ENCODE measurements at places on chromosomes 5 and 9. TPM values are rescaled to one million over a fixed set of nuclear protein-coding genes. Genes with fewer than 3 reads are reported as not detected.

- H3K36me3 ChIP-seq = no peaks in the 10 kb centered on the region
- H3K27me3 ChIP-seq = no peaks in the 10 kb centered on the region
- no peak overlapping the region for H3K4me3 ChIP-seq
- no peak overlapping the region for H3K27ac ChIP-seq
- peaks cover 17% of the 10 kb centered on the region for H3K4me1 ChIP-seq
- no peak for DNase-seq
Observed at GRCh38 chr5:132370971-132371602, 1.6 kb downstream of the SLC22A5 start.

The FCN2 gene
- total RNA-seq = 124 TPM

GRCh38 chr5:963673-964531 lies 44.7 kb upstream of the NKD2 start:
- H3K27ac ChIP-seq = no peak overlapping the region
- DNase-seq = peak; percentile 38
- no peaks in the 10 kb centered on the region for H3K27me3 ChIP-seq
- no peak overlapping the region for H3K4me3 ChIP-seq
- H3K36me3 ChIP-seq = no peaks in the 10 kb centered on the region

The CDHR2 gene
- 11.4 TPM for total RNA-seq

GRCh38 chr9:33289496-33289895 lies 820 bp upstream of the NFX1 start:
- peaks cover 4% of the 10 kb centered on the region for H3K36me3 ChIP-seq
- H3K4me1 ChIP-seq = peaks cover 13% of the 10 kb centered on the region
- peak; percentile 46 for DNase-seq
- H3K4me3 ChIP-seq = peak overlapping the region; percentile 22
- peak overlapping the region; percentile 100 for H3K27ac ChIP-seq
- no peaks in the 10 kb centered on the region for H3K27me3 ChIP-seq

The ESM1 gene
- total RNA-seq = not detected

DNA sequence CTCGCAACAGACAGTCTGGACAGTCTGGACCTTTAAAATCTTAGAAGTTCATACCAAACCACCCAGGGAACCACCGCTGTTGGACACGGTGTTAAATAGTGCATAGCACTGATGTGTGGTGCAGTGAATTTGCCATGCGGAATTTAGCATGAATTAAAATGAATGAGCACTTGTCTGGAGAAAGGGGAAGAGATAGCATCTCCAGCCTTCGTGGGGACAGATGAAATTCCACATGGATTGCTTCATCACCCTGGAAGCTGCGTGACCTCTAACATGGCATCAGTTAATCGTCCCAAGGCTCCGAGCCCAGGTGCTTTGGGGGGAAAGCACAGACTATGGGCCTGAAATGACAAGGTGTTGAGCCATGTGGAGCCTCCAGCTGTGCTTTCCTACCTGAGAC lies 91.4 kb downstream of the ADAMTS16 start:
- no peaks in the 10 kb centered on the region for H3K36me3 ChIP-seq
- H3K27me3 ChIP-seq = peaks cover 3% of the 10 kb centered on the region
- H3K27ac ChIP-seq = no peak overlapping the region
- H3K4me1 ChIP-seq = no peaks in the 10 kb centered on the region
- no peak overlapping the region for H3K4me3 ChIP-seq

The CCL21 gene
- total RNA-seq = 2.2 TPM

The PCDHGC4 gene
- total RNA-seq = 0.33 TPM

Measured in liver (tissue), 10 donors.